ENCODE measurements at places on chromosomes 6 and 20.

GRCh38 chr6:12353731-12354130 lies 63.6 kb downstream of the EDN1 start:
- DNase-seq = no peak

- no peak for DNase-seq
These were observed 220.7 kb upstream of the NRSN1 start for GRCh38 chr6:23905133-23905815.

- DNase-seq = no peak
These were observed 57.5 kb downstream of the CEBPB start for GRCh38 chr20:50248104-50248641.

- DNase-seq = no peak
These were observed 574.4 kb upstream of the MAP3K7 start for GRCh38 chr6:91161246-91161645.

GRCh38 chr6:29171736-29172135 lies 1.0 kb downstream of the OR2J2 start:
- no peak for DNase-seq

- no peak for DNase-seq
These were observed 51.1 kb downstream of the PPP1R16B start for GRCh38 chr20:38856570-38856969.

- DNase-seq = no peak
These were observed 12.8 kb downstream of the ADNP start for GRCh38 chr20:50918403-50918802.

Data from NCI-H1105 treated with DMSO at 0.1 percent for 48 hours (cell line).